ENCODE measurements at places on chromosomes 4 and X.

- no peak for DNase-seq
Measured at GRCh38 chr4:186984105-186984644, 260.5 kb upstream of the FAT1 start.

DNA sequence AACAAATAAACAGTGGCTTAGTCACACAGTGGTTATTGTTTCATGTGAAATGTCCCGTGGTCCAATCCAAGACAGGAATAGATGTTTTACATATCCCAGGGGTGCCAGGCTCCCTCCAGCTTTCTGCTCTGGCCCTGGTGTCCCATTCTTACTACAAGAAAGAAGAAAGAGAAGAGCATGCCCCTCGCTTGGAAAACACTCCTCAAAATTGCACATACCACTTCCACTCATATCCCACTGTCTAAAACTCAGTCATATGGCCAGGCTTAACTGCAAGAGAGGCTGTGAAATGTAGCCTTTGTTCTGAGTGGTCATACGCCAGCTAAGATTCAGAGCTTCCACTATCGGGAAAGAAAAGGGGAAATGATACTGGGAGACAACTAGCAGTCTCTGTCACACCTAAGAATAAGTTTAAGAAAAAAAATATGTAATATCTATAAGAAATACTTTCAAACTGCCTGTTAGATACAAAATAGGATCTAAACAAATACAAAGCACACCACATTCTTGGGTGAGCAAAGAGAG lies 306.8 kb upstream of the FAM241A start:
- DNase-seq = no peak

DNA sequence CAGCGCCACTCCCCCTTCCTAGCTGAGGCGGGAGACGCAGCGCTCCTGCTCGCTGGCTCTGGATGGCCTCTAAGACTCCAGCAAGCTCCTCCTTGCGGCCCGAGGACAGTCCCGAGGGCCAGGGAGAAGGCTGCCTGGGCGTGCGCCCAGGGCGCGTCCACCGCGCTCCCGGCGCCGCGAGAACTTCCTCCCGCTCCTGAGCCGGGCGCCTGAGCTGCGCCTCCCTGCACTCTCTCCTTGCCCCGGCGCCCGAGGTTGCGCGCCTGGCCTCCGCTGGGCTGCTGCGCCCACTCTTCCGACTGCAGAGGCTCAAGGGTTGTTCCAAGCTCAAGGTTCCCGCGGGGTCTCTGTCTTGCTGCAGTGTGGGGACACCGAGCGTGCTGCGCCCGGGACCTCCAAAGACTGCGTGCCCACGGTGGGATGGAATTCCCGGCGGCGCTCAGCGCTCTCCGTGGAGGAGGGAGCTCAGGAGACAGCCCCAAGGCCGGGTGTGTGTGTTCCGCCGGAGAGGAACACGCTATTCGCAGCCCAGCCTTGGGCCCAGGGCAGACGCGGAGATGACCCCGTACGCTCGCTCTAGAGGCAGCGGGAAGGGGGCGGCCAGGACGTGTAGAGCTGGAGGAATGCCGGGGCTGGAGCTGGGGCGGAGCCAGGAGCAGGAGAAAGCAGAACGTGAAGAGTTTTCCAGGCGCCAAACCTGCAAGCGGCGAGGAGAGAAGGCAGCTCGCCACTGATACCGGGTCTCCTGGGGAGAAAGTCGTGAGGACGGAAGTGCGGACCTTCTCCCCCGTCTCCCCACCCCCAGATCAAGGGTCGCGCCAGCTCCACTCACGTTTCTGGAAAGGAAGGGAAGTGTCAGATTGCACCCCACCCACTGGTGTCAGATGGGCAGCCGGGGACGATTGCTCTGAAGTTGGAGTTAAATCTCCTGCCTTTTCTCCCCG lies at the start of gene ARHGAP6:
ARHGAP6 (minus strand) TSS at position 753 of the 944 bp plus-strand sequence. CDS start 1,092 bp downstream, outside the sequence.
- DNase-seq = peak; percentile 28

GRCh38 chr4:54372951-54373350 lies 143.9 kb downstream of the PDGFRA start:
- DNase-seq = no peak

DNA sequence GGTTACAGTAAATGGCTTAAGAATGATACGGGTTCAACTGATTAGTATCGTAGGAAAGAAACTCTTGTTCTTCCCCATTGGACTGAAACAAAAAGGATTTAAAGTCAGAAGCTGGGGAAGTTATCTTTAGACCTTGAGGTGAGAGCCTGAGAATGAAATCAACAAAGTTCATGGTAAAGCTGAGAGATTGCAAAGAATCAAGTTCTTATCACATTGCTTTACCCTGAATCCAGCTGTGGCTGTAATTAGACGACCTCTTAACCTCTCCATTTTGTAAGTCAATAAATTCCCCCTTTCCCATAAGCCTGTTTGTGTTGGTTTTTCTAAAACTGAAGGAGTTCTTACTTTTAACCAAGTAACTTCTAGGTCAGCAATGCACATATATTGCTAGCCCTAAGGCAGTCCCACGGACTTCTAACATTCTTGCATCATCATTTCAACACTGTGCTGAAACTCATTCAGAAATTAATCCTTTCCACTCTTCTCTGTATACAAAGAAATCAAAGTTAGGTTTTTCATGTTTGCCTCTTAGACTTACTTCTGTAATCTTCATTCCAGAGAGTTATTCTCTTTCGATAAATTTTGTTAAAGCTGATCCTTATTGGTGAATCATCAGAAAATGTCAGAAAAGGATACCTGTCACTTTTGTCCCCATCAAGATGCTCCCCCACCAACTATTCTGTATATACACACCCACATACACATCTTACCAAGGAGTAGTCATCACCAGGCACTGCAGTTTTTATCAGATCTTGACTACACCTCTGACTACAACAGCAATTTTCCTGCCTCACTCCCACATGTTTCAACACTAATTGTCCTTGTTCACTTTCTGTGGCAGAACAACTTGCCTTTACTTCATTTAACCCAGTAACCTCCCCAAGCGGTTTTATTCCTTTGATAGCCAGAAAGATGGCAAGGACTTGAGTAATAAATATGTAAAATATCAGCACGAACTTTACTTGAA lies 77.9 kb upstream of the STK26 start:
- no peak for DNase-seq

- DNase-seq = no peak
Measured at GRCh38 chr4:40713798-40714197, 36.0 kb upstream of the NSUN7 start.

GRCh38 chr4:56627375-56627774 lies 53.7 kb downstream of the HOPX start:
- no peak for DNase-seq

DNA sequence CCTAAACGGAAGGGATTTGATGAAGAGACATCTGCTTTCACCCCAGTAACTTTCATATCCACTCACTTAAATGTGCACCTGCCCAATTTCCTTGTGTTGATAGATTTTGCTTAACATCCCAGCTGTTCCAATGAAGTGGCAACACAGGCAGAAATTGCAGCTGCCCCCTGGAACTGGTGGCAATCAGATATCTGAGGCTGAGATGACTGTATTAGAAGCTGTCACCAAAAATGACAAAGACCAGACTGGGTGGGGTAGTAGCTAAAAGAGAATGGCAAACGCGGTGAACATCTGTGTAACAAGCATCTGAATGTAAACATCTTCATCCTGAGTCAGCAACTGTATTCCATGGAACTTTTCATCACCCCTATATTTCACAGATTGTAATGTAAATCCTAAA lies 17.1 kb downstream of the GABRA2 start:
- no peak for DNase-seq

- peak; percentile 57 for DNase-seq
Measured at GRCh38 chr4:152247271-152247975, 288.5 kb downstream of the FBXW7 start.

DNA sequence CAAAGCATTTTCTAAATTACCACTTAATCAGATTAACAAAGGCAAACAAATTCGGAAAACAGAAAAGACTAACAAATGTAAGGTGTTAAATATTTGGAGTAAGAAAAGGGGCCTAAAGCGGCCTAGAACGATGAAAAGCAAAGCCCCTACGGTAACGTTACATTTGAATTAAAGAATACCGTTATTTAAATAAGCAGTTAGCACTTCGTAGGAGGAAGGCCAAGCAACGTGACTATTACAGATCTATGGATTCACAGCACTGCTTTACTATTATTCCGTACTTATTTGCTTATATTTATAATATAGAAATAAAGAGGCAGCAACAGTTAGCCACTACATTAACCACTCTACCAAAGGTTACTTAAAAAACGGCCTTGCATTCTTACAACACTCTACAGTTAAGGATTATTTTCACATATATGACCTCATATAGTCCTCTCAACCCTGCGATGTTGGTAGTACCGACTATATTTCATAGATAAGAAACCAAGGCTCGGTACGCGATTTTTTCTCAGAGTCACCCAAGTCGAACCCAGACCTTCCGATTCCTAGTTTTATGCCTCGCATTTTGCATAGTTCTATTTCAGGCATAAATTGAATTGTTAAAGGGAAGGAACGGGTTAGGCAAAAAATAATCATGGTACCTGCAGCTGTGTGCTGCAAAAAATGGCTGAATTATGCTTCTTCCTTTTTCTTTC lies 2.9 kb downstream of the KLHL15 start:
- no peak for DNase-seq

DNA sequence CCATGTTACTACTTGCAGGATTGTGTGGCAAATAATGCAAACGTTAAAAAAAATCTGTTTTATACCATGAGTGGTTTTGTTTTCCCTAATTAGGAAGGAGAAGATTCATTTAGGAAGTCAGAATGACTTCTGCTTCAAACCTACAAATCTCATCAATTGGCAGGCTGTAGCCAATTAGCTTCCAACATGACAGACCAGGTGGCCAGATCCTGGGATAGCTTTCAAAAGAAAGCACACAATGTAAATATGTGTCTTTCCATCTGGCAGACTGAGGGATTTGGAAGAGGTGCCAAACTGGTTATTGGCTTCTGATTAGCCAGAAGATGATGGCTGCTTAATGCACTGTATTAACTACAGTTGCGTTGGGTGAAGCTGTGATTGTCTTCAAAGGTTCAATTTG lies 432.8 kb downstream of the ANKRD50 start:
- no peak for DNase-seq

- no peak for DNase-seq
Measured at GRCh38 chrX:152915541-152916241, 17.8 kb downstream of the ZNF185 start.

DNA sequence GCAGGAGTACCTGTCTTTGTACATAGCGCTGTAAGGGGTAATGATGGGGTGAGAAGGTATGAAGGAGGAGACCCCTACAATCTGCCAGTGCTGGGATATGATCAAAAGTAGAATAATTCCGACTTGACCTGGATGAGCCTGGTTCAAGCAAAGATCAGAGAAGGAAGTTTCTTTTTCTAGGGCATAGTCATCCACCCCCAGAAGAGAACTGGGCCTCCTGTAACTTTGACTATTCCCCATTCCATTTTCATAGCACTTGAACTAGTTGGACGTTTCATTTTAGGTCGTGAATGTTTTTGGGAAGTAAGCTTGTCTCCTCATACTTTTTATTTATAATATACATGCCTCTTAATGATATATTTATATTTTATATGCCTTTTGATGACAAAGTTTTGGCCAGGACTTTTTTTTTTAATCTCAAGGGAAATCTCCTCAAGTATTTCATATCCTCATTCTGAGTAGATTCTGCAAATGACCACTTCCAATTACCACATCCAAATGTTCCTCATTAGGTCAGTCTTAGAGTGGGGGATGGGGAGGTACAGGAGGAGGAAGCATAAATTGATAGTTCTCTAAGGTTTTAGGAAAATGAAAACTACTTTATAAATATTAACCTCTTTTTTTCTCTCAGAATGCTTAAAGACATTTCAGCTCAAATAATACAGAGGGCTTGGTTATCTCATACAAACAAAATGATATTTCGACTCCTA lies 3.5 kb downstream of the CXorf58 start:
- no peak for DNase-seq

- no peak for DNase-seq
Measured at GRCh38 chrX:84118315-84118714, 69.7 kb downstream of the RPS6KA6 start.

- no peak for DNase-seq
Measured at GRCh38 chr4:10622728-10623127, 61.8 kb downstream of the CLNK start.

DNA sequence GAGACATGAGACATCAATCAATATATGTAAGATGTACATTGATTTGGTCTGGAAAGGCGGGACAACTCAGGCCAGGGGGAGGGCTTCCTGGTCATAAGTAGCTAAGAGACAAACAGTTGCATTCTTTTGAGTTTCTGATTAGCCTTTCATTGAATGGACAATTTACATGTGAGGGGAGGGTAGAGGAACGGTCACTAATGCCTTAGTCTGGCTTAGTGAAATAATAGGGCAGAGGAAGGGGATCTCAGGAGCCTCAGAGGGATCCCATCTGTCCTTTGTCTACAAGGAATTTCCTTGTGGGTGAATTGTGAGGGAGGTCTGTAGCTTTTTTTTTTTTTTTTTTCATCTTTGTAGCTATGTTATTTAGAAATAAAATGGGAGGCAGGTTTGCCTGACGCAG lies 88.3 kb downstream of the GK start:
- no peak for DNase-seq

- DNase-seq = no peak
Measured at GRCh38 chr4:26300314-26301307, 20.2 kb upstream of the RBPJ start.

DNA sequence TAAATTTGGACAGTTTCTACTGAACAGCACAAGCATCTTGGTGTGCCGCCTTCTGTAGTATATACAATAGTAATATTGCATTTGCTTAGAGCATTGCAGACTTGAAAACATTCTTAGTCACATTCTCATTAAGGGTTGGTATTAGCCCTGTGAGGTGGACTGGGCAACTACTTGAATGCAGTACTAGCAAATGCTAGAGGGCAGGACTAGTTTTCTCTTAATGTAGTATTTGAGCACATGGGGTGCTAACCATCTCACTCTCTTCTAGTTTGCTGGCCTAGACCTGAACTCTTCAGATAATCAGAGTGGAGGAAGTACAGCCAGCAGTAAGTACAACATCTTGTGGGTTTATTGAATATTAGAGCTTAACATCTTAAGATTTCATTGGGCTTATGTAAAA lies 3.2 kb downstream of the DDX3X start:
- no peak for DNase-seq

DNA sequence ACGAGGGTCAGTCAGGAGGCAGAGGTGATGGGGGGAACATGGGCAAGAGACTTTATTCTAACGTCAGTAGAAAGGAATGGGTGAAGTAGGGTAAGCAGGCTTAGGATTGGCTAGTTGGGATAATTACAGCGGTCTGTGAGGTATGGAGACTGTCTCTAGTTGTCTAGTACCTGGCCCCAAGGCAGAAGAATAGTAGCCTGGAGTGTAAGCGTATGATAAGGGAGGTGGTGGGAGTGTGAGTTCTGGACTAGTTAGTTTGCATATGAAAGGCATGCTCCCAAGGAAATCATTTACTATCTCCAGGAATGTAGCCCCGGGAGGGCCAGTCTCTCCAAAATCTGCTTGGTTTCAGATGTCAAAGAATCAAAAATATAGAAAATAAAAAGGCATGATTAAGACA lies 219.6 kb upstream of the ANXA3 start:
- DNase-seq = no peak

GRCh38 chrX:153688071-153688470 lies 345 bp downstream of the SLC6A8 start:
- DNase-seq = no peak

DNA sequence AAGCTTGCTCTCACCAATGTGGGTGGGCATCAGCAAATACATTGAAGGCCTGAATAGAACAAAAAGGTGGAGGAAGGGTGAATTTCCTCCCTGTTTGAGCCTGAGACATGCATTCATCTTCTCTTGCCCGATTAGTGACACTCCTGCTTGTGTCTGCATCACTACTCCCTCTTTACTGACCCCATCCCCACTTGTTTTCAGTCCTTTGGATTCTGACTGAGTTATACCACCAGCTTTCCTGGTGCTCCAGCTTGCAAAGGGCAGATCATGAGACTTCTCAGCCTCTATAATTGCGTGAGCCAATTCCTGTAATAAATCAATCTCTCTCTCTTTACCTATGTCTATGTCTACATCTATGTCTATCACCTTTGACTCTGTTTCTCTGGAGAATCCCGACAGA lies 47.4 kb upstream of the DYNLT3 start:
- DNase-seq = no peak
